Right atrium auricular region (tissue), 2 donors: ENCODE measurements at places on chromosomes 12 and 14. TPM values are rescaled to one million over a fixed set of nuclear protein-coding genes. Genes with fewer than 3 reads are reported as not detected.

The KRT82 gene
- total RNA-seq, result not detected

The ASB8 gene
- total RNA-seq, result 68.6 TPM

DNA sequence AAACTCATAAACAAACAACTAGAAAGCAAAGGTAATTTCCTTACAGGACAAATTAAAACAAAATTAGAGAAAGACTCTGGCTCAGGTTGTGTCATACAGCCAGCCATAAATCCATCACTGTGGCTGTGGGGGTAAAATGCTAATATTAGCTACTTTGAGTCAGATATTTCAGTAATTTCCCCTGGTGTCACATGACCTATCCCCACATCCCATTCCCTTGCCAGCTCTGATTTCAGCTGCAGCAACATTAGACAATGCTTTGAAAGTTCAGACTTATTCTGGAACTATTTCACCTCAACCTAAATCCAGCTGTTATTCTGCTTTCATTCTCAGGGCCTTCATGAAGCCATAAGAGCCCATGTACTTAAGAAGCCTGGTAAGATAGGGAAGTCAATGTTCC, 55.3 kb downstream of the RPL10L start:
- DNase-seq, result no peak

DNA sequence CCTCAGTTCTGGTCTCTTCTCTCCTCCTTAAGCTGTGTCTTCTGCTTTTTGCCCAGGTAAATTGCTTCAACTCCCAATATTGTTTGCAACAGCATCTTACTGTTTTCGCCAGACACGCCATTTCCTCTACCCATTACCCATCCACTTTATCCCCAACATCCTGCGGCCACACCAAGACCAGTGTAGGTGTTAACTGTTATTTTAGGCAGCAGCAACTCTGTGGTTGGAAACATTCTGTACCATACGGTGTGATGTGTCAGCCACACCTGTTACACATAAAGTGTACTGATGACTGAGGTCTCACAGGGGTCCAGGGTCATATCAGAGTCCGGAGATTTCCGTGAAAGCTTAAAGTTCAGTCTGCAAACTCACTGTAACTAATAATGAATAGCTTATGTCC, 21.8 kb upstream of the KLRD1 start:
- no peak for DNase-seq

DNA sequence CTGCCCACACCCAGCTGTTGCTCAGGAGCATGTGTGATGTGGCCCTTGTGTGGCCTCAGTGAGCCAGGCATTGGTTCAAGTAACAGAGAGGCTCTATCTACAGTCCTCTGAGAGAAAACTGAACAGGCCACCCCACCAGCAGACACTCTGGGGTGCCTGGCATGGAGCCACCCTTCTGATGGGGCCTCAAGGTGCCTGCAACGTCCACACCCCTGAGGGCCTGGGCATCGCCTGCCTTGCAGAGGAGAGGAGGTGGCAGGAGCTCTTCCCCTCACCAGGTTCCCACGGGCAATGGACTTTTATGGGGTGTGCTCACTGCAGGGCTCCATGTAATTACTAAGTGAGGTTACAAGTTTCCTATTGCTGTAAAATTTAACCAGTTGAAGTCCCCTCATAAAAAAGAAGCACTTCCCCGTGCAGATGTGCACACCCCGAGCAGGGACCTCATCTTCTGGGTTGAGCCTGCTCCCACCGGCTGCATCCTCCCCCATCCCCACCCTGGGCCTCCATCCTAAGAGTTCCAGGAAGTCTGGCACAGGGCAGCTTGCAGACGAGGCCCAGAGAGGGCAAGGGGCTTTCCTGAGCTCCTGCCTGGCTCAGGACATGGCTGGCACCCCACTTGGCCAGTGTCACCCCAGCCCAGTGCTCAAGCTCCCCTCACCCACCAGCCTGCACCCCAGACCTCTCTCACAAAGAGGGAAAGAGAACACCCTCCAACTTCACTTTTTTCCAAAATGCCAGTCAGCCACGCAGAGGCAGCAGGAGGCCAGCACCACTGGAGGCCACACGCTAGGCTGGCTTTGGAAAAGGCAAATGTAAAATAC, 270.4 kb upstream of the RTL1 start:
- no peak for DNase-seq

GRCh38 chr14:101888182-101888581, 76.2 kb upstream of the DYNC1H1 start:
- DNase-seq, result no peak

- DNase-seq, result no peak
These were observed 159.7 kb upstream of the PRICKLE1 start for GRCh38 chr12:42749239-42749638.
